ENCODE measurements at places on chromosomes 7 and 10.

- no peak for DNase-seq
These were observed 494.0 kb upstream of the POT1 start for GRCh38 chr7:125423458-125424155.

GRCh38 chr10:13046851-13047528 is 45.5 kb upstream of the CCDC3 start:
- no peak for DNase-seq

DNA sequence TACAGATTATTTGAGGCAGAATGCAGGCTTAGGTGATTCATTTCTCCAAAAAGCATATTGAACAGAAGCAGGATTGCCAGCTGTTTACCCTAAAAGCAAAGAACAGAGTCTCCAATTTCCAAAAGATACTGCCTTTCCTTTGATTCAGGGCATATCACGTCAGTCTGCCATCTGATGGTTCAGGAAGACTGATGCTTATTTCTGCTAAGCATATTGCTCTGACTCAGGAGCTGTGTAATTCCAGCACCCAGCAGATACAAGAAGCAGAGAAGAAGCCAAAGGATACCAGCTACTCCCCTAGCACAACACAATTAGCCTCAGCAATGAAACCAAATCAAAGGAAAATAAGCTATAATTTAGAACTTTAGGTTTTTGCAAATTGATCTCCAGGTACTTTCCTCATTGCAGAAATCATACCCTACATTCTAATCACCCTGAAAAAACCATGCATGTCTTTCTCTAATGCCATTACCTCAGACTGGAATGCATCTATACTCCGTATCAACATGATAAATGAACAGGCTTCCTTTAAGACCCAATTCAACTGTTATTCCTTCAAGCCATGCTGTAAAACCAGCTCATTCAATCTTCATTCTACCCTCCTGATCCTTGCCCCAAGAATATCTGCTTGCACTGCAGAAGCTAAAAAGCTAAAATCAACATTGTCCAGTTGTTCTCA is 55.1 kb downstream of the ABI1 start:
- DNase-seq = no peak

GRCh38 chr10:124997771-124998623 is 56.1 kb downstream of the ZRANB1 start:
- DNase-seq = no peak

DNA sequence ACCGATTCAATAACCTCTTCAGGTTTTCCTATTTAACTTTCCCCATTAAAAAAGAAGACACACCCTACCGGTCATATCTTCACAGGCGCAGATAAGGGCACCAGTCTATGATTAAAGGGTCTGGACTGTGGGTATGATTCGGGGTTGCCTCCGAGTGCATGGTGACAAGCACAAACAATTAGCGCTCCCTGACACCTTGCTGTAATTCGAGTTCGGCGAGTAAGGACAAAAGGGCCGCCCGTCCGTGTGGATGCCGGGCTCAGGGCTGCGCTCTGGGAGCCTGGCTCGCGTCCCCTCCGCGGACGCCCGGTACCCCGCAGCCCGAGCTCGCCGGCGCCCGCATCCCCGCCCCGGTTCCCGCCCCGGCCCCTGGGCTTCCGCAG is 111.9 kb upstream of the RHEB start:
- DNase-seq = peak; percentile 6

Measured in stimulated activated CD8-positive, alpha-beta memory T cell treated with anti-CD3 and anti-CD28 coated beads, Interleukin-12 subunit alpha, Interleukin-12 subunit beta, amount 100 ng/mL, for 1 hour (primary cell).